T1000 (cell line): ENCODE measurements at places on chromosomes 5 and 9.
A peak's percentile ranks its signal among the peaks of the same experiment; 100 is the strongest.

DNA sequence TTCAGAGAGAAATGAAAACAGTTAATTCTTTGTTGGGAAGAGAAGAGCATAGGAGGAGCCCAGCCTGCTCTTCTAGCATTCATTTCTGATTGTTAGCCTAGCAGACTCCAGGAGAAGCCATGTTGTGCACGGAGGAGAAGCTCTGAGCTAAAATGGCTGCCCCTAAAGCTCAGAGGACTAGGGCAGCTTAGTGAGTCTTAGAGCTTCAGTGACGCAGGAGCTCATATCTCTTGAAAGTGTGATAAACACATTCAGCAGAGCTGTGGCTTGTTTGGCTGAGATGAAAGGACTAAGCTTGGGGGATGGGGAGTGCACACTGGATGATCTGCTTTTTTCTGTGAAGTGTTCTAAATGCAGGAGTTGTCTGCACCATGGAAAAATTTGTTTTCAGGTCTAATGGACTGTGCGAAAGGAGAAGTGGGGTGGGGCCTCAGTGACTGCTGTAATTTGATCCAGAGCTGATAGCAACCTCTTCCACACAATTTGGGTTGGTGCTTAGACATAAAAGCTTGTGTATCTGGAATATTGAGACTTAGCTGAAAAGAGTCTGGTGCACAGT, 58.5 kb downstream of the ZNF462 start:
- DNase-seq, result no peak

GRCh38 chr5:118531276-118531675, 457.1 kb downstream of the DTWD2 start:
- no peak for DNase-seq

DNA sequence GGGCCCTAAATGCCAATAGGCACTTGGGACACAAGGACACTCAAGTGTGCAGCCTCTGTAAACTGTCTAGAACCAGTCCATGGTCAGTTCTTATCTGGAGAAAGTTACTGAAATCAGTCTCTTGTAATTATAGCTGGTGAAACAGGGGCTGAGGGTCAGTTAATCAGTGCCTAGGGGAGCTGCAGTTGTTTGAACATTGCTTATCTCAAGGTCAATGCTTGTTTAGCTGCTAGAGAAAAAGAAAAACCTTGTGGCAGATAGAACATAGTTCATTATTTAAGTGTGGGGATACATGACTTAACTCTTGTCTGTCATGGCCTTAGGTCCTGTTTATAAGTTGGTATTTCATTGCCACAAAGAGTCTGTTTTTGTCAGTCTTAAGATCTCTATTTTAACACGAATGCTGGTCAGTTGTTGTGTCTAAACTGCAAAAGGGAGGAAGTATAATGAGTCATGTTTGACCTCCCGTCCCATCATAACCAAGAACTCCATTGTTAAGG, 108.0 kb downstream of the STARD4 start:
- DNase-seq, result no peak

- DNase-seq, result no peak
These were observed 129.7 kb upstream of the PCA3 start for GRCh38 chr9:76634356-76635054.

GRCh38 chr9:36765468-36766341, 193.0 kb downstream of the MELK start:
- no peak for DNase-seq

GRCh38 chr5:62310426-62311143, 4.6 kb downstream of the KIF2A start:
- no peak for DNase-seq

- no peak for DNase-seq
These were observed 16.0 kb upstream of the SARDH start for GRCh38 chr9:133754187-133754586.

DNA sequence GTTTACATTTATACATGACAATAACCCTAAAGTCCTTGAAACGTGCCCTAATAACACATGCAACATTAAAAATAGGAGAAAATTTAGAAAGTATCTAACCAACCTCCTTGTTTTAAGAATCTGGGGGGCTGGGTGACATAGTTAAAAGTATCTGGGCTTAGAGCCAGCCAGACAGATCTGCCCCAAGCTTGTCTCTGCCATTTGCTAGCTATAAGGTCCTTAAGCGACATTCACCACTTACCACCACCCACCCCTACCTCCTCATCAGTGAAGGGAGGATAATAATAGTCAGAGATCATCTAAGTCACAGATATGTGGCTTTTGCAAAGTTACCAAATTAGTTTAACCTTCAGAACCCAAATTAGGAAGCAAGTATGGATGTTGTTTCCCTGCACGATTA, 33.8 kb upstream of the CAST start:
- no peak for DNase-seq

- DNase-seq, result no peak
These were observed 23.7 kb downstream of the ENHO start for GRCh38 chr9:34499076-34499475.

DNA sequence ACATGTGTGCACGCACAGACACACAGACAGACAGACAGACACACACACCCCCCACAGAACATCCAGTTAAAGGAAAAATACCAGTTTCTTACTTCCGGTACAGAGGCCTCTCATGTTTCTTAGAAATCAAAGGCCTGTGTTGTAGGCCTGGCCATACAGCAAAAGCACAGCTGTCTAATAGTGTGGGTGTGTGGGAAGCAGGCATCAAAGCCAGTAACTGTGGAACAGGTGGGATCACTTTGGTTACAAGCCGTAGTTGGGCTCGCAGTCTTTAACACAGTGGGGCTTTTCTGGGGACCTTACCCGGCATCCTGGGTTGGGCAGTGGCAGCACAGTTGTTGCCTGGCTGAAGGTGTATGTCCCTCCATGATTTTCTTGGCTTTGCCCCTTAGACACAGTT, 55.2 kb downstream of the FBXL7 start:
- no peak for DNase-seq

DNA sequence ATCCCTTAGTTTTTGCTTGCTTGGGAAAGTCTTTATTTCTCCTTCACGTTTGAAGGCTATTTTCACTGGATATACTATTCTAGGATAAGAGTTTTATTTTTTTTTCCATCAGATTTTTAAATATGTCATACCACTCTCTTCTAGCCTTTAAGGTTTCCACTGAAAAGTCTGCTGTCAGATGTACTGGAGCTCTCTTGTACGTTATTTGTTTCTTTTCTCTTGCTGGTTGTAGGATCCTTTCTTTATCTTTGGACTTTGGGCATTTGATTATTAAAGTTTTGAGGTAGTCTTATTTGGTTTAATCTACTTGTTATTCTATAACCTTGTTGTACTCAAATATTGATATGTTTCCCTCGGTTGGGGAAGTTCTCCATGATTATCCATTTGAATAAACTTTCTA, 848.4 kb upstream of the COX7C start:
- no peak for DNase-seq

DNA sequence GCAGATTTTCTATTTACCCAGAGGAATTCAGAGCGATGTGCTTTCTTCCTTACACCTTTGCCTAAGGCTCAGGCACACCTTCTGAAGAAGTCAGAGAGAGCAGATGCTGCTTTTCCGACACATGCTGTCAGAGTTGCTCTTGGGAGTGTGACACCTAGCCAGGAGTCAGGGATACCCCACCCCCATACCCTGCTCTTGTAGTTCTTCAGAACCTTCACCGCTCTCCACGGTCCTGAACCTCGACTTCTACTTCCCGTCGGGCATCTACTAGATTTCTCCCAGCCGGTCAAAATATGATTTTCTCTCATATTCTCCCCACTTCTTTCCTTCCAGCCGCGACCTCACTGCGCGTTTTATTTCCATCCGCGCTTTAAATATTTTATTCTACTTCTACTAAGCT, 1.7 kb downstream of the GRIN3A start:
- DNase-seq, result peak; percentile 2

DNA sequence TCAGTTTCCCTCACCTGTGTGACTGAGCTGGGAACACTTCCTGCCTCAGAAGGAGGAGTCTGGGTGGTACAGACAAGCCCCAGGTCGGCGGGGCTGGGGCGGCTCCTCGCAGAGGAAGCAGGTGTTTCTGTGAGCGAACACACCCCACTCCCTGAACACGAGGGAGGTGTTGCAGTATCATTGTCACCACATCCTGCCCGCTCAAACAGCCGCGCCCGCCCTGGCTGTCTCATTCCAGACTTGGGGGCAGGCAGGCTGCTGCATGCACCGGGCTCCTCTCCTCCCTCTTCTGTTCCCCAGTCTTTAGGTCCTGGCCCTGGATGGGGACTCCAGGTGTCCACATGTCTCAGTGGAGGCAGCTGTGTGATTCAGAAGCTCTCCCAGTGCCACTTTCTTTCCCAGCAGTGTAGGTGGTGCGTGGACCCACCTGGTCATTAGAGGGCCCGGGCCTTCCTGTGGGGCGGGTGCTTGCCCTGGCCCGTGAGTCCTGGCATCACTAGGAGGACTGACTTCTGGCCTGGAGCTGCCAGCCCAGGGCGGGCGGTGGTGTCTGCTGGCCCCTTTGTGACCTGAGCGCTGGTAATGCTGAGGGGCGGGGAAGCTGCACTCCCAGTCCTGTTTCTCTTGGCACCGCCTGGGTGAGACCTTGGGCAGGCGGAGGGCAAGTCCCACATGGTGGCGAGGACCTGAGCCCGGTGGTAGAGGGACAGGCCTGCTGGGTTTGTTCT, 18.3 kb upstream of the PHYHD1 start:
- DNase-seq, result no peak

GRCh38 chr9:106583751-106584150, 279.2 kb upstream of the ZNF462 start:
- DNase-seq, result no peak

- DNase-seq, result no peak
These were observed 20.3 kb downstream of the GRIN3A start for GRCh38 chr9:101718192-101718591.

DNA sequence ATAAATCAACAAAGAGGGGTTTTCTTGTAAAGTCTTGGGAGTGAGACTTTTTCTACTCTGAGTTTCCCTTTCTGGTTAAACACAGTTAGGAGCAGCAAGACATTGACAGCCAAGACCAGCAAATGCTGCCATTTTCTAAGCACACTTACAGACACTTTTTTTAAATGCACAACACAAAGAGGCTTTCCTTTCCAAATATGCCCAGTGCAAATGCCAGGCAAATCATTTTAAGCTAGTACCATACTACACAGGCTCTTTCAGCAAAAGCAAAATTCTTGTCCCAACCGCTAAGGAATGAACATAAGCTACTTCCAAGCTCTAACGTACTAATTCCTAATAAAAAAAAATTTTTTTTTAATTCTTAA, 68.2 kb downstream of the DENND1A start:
- DNase-seq, result no peak

DNA sequence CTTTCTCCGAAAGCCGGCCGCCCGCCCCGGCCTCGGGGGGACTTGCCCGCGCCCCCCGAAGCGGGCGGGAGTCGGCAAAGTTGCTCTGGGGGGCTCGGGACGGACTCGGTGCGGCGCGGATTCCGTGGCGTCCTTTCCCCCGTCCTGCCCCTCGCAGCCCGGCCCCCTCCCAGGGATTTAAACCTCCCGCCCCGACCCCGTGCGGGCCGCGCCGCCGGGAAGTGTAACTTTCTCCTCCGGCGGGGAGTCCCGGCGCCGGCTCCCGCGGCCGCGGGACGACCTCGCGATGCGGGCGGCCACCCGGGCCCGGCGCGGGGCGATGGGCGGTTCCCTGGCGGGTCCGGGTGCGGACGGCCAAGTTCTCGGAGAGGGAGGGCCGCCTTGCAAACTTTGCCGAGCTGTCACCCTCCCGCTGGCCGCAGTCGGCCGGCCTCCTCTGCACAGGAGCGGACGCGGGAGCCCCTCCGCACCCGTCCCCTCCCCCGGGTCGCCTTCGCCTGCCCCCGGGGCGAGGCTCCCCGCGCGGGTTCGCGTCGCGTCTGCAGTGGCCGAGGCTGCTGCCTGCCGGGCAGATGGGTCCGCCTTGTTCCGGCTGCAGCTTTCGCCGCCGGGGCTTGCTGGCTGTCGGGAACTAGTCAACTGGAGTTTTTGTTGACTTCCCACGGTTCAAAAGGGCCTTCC, 732 bp downstream of the PBX3 start:
- no peak for DNase-seq

DNA sequence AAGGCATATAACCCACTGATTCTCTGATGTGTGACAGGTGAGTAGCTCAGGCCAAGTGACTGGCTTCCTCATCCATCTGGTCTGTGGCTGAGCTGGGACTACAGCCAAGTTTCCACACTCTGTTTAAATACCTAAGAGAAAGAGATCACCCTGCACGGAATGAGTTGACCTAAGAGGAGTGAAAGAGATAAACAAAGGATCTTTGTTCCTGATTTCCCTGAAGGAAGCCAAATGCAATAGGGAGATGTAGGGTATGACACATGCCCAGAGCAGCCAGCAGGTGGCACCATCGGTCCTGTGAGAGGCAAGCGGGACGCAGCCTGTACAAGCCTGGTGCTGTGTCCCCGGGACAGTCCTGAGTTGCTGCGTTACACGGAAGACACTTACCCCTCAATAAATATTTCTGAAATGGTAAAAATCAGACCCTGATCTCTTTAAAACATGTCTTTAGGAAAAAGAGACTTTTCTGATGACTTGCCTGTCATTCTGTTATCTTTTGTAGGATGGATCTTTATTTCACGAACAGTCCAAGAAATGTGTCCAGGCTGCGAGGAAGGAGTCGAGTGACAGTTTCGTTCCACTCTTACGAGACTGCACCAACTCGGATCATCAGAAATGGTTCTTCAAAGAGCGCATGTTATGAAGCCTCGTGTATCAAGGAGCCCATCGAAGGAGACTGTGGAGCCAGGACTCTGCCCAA, 41.1 kb downstream of the GALNT12 start:
- peak; percentile 58 for DNase-seq
